ENCODE measurements at places on chromosomes 2 and 18.

- DNase-seq: peak; percentile 71
Measured at GRCh38 chr2:144703852-144704708, 184.2 kb upstream of the ZEB2 start.

GRCh38 chr2:15517793-15518192 is 43.3 kb downstream of the NBAS start:
- no peak for DNase-seq

GRCh38 chr18:3664563-3665178 is 214.7 kb downstream of the TGIF1 start:
- no peak for DNase-seq

DNA sequence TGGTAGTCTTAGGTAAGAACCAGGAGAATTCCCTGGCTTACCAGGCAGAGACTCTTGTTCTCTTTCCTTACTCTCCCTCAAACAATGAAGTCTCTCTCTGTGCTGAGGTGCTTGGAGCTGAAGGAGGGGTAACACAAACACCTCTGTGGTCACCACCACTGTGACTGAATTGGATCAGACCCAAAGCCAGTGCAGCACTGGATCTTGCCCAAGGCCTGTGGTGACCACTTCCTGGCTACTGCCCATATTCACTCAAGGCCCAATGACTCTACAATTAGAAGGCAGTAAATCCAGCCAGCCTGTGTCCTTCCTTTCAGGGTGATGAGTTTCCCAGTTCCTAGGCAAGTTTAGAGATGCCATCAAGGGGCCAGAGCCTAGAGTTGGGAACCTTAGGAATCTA is 706.8 kb downstream of the SLC4A3 start:
- DNase-seq: peak; percentile 64

DNA sequence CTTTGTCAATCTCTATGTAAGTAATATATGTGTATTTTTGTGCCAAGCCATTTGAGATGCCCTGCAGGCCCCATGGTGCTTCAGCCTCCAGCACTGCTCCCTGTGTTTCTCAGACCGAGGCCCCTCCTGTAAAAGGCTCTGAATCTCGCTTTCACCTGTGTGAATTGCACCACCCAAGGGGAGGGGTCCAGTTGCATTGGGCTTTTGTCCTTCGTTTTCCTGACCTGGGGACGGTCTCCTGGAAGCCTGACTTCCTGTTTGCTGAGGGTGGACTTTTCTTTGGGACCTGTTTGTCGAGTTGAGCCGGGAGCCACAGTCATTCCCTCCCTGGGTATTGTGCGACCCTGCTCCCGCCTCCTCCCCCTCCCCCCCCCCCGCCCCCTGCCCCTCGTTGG is 48.9 kb downstream of the AGAP1 start:
- DNase-seq: no peak

DNA sequence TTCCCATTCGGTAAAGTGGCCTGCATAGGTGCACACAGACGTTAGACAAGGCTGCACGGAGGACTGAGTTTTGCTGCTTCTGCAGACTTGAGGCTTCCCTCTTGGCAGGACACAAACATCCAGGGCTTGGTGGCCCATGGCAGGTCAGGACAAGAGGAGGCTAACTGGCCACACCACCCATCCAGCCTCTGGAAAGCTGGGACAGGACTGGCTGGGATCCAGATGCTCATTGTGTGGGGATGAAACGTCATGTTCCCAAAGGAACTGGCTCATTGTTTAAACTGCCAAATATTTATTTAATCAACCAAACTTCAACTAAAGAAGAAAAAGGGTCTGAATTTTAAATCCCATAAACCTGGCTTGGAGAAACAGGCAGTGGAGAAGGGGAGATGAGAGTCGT is 239.1 kb upstream of the EPAS1 start:
- DNase-seq: no peak

DNA sequence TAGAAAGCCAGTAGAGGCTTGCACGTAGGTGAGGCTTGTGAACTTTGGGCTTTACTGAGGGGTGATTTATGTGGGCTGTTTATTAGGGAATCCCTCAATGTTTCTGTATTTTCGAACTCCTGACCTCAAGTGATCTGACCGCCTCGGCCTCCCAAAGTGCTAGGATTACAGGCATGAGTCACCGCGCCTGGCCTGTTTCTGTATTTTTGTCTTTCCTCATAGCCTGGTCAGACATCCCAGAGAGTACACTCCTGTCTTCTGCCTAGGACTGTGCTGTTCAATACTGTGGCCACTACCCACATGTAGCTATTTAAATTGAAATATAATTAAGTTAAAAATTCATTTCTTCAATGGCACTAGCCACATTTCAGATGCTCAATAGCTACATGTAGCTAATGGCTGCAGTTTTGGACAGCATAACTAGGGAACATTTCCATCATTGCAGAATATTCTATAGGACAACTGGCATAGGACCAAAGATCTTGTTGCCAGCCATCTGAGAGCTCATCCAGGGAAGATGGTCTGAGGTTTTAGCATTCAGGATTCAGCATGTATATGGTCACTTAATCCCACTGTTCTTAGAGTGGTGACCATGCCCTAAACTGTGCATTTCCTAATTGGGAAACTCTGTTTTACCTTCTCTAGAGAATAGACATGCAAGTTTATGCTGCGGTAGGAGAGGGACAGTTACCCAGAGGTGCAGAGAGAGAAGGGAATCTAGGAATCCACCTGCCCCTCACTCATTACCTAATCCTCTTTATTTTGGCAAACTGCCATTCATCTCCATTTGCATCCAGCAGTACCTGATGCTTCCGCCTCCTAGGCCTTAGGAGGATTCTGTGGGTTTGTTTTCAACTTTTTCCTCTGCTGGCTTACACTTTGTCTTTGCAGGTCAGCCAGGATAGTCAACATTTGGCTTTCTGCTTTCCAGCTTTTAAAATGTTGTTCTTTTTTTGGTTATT is 64.4 kb downstream of the LCLAT1 start:
- DNase-seq: peak; percentile 76

DNA sequence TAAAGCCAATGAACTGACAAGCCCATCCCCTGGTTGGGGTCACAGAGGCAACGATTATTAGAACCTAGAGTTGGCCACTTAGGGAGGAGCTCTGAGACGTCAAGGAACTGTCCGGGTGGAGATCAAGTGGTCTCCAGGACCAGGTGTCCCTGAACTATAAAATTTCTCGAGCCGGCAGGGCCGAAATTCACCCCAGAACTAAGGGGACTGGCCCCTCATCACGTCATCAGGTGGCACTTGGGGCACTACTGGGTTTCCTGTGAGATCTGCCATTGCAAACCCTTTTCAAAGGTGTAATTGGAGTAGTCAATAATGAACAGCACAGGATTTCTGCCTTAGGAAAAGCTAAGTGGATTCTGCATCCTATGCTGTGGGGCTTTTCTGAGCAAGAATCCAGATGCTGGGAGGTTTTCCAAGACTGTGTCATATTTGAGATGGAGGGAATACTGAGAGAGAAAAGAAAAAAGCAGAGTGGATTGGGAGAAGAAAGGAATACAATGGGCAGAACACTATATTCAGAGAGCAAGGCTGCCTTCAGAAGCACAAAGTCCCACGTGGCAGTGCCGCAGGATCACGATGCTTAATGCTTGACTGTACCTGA is 113.6 kb downstream of the ALPK2 start:
- no peak for DNase-seq

DNA sequence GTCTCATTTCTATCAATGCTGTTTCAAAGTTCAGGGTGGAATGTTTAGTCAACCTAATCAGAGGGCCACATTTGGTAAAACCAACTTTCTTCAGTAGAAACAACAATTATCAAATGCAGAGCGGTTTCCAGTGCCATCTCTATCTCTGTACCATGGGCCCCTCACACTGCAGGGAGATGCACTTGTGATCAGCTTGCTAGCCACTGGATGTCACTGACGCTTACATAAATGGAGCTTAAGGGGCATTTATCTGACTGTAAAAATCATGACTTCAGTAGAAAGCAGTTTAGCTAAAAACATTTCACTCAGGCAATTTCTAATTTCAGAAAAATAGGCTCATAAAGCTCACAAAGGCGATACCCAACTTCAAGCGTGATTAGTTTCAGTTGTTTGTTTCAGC is 678.0 kb downstream of the ZEB2 start:
- DNase-seq: peak; percentile 33

- no peak for DNase-seq
Measured at GRCh38 chr2:168097431-168097830, 150.0 kb downstream of the STK39 start.

GRCh38 chr2:21050164-21050563 is 6.3 kb upstream of the APOB start:
- no peak for DNase-seq

DNA sequence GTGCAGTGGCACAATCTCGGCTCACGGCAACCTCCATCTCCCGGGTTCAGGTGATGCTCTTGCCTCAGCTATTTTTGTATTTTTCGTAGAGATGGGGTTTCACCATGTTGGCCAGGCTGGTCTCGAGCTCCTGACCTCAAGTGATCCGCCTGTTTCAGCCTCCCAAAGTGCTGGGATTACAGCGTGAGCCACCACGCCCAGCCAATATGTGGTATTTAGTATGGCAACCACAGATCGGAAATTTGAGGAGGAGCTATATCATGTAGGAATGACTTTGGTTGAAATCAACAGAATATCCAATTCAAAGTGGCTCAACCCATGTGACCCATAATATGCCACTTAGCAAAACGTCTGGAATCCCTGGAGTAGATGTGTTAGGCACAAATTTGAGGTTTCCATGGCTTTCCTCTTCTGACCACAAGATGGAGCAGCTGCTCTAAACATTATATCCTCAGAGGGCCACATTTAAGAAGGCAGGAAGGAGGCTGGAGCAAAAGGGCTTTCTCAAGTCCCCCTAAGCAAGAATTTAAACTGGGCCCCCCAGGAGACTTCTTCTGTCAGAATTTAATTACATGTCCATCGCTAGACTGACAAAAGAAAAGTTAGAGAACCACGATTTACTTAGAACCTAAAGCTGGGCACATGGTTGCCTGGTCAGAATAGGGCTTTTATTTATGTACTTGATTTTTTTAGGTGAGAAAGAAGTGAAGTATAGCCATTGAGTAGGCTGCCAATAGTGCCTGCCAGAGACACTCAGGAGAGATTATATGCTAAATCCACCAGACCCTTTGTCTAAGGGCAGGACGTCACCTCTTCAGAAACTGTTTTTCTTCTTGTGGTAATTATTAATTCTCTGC is 49.6 kb upstream of the ITSN2 start:
- DNase-seq: peak; percentile 76

GRCh38 chr18:525036-525797 is 24.7 kb upstream of the COLEC12 start:
- DNase-seq: peak; percentile 84

- DNase-seq: no peak
Measured at GRCh38 chr2:68700560-68700959, 34.1 kb upstream of the ARHGAP25 start.

- DNase-seq: no peak
Measured at GRCh38 chr2:145797692-145798091, 1277.8 kb upstream of the ZEB2 start.

DNA sequence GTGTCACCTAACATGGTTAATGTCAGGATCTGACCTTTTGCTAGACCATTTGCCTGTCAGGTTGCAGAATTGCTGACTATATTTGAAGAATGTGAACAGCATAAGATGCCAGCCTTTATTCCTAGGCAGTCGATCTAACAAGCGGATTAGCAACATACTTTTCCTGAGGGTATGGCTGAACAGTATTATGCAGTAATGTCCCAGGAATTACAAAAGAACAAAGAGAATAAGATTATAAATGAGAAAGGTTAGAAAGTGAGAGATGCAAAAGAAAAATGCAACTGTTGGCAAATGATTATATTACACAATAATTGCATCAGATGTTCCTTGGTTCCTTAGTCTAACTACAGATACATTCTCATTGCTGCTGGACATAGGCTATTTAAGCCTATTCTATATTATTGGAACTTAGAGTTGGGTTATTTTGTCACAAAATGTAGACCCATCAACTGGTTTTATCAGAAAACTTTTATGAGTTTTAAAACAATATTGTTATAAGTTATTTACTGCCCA is 647.1 kb upstream of the CRIM1 start:
- DNase-seq: no peak

- no peak for DNase-seq
Measured at GRCh38 chr18:6734726-6735430, 5.4 kb downstream of the ARHGAP28 start.

GRCh38 chr2:236743039-236743920 is 173.7 kb downstream of the ACKR3 start:
- peak; percentile 91 for DNase-seq

- no peak for DNase-seq
Measured at GRCh38 chr2:37060446-37060845, 23.7 kb downstream of the HEATR5B start.

DNA sequence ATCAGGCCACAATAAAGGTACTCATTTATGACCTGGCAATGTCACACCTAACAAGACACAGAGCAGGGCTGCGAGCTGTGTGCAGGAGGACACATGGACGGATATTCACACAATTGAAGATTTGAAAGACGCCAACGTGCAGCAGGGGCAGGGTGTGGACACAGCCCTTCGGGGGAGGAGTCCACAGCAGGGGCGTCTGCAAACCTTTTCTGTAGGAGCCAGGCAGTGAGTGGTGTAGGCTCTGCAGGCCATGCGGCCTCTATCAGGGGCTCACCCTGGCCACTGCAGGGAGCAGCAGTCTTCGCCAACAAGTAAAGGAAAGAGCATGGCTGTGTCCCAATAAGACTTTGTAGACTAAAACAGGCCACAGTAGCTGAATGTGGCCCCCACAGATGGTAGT is 125.7 kb upstream of the SNTG2 start:
- no peak for DNase-seq

DNA sequence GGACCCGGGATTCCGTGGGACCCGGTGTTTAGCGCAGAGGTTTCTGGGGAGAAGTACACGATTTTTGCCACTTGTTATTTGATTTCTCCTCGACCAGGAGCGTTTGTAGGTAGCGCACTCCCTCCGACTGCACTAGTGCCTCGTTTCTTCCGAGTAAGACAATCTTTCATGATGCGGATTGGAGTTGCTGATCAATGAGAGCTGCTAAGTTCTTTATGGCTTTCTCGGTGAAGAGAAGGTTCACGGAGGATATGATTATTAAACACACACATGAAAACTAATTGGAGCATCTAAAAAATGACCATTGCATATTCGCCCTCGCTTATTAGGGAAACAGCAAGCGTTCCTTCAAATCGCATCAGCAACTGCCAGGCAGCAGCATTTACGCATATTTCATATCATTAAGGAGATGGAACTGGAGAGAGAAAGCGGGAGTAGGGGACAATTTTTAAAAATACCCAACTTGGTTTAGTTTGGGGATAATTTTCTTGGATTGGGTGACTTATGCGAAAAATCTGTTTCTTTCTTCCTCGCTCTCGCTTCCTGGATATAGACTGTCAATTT is 616 bp downstream of the EML6 start:
- peak; percentile 18 for DNase-seq

DNA sequence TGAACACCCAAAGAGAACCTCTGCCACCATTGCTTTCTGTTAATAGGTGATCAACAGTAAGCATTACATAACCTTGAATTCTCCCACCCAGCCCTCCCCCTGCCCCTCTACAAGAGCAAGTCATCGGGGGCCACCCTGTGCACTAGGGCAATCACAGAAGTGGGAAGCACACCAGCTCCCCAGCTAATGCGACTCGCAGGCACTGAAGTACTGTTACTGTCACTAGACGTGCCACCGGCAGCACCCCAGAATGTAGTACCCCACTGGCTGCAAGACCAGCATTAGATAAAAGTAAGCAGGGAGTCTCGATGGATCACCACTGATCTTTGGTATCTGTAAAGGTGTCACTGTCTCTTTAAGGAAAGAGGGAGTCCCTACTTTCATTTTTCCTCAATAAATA is 167.6 kb downstream of the FAM210A start:
- DNase-seq: no peak
